ENCODE measurements at places on chromosomes 6 and 20.

DNA sequence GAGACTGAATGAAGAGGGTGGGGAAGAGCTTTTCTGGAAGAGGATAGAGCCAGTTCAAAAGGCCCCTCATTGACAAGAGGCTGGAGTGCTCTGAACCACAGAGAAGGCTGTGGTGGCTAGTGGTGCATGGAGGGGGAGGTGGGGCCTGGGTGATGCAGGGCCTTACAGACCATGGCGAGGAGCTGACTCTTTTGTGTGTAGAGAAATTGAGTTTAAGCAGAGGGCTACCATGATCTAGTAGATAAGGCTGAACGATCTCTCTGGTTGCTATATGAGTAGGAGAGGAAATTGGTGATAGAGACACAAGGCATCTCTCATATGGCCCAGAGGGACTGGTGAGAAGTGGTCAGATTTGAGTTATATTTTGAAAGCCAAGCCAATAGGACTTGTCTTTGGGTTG lies 137.6 kb downstream of the UST start:
- DNase-seq, result no peak

DNA sequence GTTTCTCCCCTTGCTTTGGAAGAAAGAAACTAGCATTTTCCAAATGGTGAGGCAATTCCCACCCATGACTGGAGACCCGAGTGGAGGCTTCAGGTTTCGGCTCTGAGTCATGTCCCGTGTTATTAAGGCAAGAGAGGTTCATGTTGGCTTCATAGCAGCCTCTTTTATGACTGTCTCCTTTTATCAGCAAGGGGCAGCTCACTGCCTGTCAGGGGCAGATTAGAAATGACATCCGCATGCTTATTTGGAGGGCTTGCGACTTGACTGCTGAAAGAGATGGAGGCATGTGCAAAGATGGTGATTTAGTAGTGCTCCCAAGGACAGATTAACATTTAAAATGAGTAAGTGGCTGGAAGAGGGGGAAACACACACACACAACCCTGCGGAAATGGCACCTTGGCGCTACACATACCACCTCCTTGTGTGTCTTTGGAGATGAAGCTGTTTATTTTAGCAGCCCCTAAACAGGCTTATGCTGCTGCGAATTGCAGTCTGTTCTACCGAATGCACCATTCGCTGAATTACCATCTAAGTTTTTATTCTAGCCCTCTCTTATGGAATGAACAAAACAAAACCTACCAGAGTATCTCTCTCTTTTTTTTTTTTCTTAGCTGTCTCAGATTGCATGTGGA lies 52.1 kb upstream of the VSTM2L start:
- DNase-seq, result no peak

- no peak for DNase-seq
Observed at GRCh38 chr20:57571782-57572416, 11.0 kb downstream of the PCK1 start.

- DNase-seq, result no peak
Observed at GRCh38 chr6:94584211-94584610, 993.1 kb upstream of the MANEA start.

- DNase-seq, result no peak
Observed at GRCh38 chr20:19741924-19742323, 16.1 kb upstream of the RIN2 start.

Measured in amygdala (tissue), 56 donors.